M059J (cell line): ENCODE measurements at places on chromosomes 3 and 15.

- peak; percentile 27 for DNase-seq
Observed at GRCh38 chr15:101359365-101359947, 64.4 kb upstream of the SNRPA1 start.

GRCh38 chr3:122132949-122133540 lies 50.4 kb upstream of the CASR start:
- DNase-seq, result peak; percentile 18

DNA sequence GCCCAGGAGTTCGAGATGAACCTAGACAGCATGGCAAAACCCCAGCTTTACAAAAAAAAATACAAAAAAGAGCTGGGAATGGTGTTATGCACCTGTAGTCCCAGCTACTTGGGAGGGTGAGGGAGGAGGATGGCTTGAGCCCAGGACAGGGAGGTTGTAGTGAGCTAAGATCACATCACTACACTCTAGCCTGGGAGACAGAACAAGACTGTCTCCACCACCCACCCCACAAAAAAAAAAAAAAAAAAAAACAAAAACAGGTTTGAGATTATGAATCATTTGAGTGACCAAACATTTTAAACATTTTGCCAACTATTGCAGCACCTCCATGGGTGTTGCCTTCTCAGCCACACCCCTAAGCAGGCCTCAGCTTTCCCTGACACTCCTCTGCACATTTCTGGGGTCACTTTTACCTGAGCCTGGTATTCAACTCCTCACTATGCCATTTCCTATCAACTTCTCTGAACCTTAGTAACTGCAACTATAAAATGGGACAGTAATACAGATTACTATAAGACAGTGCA lies 41.8 kb downstream of the IL5RA start:
- no peak for DNase-seq

DNA sequence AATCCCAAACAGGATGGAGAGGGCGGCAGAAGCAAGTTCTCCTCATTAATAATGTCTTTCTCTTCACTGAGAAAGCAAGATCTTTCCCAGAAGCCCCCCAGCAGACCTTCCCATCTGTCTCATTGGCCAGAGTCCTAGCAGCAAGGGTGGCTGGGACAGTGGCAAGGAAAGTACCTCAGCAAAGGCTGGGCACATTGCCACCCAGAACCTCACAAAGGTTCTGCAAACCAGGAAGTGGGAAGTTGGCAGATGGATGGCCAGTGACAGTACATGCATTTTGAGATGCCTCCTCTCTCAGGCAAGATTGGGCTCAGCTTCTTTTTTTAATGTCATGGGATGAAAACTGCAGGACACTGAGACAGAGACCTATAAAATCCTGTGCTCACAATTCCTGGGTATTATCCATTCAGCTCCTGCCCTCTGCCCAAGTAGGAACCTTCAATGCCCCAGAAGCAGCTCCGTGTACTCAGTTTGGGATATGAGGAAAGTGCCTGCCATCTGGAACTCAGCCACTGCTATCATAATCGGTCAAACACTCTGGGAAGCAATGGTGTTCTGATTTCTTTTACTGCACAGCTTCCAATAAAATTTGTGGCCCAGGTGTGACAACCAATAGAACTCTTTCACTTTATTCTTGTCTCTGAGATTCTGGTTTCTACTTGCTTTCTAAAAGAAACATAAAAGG lies 25.5 kb downstream of the DPH3 start:
- peak; percentile 37 for DNase-seq

GRCh38 chr3:191409791-191410359 lies 51.1 kb upstream of the PYDC2 start:
- DNase-seq, result no peak

DNA sequence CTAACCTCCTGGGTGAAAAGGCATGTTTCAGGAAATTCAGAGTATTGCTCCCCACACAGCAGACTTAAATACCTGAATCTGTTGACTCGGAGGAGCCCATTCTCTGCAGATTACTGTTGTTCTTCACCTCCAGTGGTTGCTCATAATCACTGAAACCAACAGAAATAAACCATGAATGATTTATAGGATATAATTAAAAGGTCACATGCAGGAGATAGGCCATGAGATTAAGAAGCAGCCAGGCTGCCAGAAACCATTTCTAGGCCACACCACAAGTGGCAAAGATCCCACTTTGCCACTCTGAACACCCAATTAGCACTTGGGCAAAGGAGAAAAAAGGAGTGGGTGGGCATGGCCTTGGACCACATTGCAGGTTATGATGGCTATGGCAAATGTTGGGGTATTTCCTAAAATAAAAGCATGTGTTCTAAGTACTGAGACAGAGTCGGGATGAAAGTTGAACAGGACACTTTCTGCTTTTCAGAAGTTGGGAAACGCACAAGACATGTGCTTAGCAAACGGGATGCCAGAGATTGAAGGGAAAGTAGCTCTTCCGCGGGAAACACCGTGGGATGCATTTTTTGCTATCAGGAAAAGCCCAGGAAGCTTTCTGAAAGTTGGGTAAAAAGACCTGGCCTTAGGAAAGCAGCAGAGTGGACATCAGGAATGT lies 1.5 kb downstream of the CDC25A start:
- DNase-seq, result peak; percentile 24

- no peak for DNase-seq
Observed at GRCh38 chr3:157051591-157051990, 108.4 kb downstream of the CCNL1 start.

GRCh38 chr3:52527039-52527731 lies 6.5 kb downstream of the NT5DC2 start:
- DNase-seq, result no peak

DNA sequence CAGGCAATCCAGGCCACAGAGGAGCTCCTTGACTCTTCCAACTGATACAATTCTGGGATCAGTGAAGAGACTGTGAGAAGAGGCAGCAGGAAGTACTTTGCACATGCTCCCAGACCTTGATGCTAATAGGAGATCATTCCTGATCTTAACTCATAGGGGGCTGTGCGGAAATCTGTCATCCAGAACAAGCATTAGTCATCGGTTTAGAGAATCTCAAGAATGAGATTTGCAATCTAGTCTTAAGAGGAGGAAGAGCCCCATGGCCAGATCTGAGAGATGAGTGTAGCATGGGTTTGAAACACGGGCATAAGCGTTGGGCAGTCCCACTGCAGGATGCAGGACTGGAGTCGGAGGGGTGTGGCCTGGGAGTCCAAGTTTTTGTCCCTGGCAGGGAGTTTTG lies 1081.1 kb downstream of the NAALADL2 start:
- peak; percentile 89 for DNase-seq

DNA sequence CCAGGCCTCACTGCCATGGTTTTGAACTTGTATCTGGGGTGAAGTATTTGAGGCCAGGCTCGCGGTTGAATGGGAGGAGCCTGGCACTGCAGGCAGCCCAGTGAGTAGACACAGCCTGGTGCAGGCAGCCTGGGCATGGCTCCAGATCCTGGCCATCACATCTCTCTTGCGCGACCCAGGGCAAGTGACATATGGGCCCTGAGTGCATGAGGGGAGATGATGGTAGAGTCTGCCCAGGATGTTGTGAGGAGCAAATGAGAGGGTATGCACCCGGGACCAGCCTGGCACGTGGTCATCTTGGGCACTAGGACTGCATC lies 103.5 kb downstream of the TBC1D2B start:
- peak; percentile 85 for DNase-seq

- DNase-seq, result no peak
Observed at GRCh38 chr15:40843885-40844695, at the start of gene SPINT1. Gene SPINT1 (plus strand): TSS chr15:40844048. CDS start chr15:40844555, 507 bp downstream.

DNA sequence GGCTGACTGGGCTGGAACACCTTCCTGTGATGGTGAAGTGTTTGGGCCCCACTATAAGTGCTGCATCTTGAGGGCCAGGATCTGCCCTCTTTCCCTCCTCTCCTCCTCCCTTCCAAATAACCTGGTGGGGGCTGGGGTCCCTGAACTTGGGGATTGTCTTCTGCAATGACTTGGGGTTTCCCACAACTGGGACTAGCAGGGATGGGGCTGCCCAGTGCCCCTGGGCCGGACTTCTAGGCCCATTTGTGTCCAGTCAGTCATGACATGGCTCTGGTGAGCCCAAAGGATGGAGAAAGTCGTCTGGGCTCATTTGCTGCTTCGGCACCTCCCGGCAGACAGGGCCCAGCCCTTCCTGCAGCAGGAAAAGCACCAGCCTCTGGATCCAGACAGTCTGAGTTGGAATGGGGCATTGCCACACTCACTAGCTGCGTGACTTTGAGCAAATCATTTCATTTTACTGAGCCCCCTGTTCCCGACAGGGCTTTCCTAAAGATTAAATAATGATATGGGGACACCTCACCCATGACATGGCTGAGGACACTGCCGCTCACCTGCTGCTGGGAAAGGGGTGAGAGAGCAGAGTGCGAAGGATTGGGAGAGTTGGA lies 113.2 kb downstream of the DNAJB8 start:
- no peak for DNase-seq

GRCh38 chr3:16658925-16659793 lies 53.9 kb upstream of the DAZL start:
- no peak for DNase-seq

GRCh38 chr3:46660003-46660402 lies 33.5 kb downstream of the ALS2CL start:
- DNase-seq, result peak; percentile 78

GRCh38 chr3:138686771-138687221 lies 78.2 kb downstream of the FAIM start:
- peak; percentile 92 for DNase-seq

DNA sequence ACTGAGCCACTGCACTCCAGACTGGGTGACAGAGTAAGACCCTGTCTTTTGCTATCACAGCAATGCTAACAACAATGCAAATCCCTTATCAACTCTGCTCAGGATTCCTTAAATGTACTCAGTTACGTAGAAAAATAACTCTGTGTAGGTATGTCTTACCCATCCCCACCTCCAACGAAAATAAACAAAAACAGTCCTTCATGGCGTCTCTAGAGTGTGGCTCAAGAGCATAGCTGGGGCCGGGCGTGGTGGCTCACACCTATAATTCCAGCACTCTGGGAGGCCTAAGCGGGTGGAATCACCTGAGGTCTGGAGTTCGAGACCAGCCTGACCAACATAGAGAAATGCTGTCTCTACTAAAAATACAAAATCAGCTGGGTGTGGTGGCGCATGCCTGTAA lies 13.2 kb upstream of the NCKIPSD start:
- no peak for DNase-seq

- DNase-seq, result no peak
Observed at GRCh38 chr15:62150445-62150844, 14.6 kb downstream of the C2CD4B start.

DNA sequence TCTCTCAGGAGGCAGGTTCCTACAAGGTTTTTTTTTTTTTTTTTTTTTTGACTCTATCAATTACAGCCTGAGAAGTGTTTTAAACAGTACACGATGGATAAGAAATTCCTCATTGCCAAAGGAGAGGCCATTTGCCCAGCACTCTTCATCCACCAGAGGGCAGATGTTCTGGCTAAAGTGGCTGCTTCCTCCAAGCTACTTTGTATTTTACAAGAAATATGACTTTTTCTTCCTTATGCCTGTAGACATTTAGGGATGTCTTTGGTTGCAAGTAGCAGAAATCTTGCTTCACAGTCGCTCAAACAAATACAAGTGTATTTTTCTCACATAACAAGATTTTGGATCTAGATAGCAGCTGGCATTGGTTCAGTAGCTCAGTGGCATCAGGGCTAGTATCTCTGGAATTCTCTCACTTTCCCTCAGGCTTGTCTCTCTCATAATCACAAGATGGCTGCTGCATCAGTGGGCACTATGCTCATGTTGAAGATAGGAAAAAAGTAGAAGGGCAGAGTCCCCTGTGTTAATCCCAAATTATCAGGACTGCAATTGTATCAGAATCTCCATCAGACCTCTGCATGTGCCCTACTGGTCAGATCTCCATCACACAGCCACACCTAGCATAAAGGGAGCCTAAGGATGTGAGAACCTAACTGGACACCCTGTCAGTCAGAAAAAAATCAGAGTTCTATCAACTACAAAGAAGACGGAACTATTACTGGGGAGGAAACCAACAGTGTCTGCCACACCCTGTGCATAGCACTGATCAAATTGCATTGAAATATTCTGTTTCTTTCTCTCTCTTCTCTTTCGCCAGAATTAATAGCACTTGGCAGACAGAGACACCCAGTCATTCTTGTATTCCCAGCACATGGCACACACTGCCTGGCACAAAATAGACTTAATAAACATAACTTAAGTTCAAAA lies 138.9 kb upstream of the COL8A1 start:
- peak; percentile 74 for DNase-seq

GRCh38 chr15:58755350-58755749 lies 5.8 kb upstream of the ADAM10 start:
- no peak for DNase-seq

DNA sequence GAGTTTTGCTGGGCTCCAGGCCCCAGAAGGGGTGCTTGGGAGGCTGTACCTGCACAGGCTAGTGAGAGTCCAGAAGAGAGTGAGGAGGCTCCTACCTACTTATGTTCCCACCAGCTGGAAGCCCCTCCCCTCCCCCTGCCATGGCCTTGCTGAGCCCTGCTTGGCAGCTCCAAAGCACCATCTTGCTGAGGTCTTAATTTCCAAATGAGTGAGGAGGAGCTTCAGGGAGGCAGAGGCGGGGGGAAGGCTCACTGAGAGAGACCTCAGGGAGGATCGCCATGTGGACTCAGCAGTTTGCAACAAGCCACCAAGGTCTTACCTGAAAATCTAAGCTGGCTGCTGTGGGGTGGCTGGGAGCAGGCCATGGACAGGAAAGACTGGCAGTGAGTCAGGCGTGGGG lies 8.7 kb upstream of the CACNA2D2 start:
- DNase-seq, result no peak

DNA sequence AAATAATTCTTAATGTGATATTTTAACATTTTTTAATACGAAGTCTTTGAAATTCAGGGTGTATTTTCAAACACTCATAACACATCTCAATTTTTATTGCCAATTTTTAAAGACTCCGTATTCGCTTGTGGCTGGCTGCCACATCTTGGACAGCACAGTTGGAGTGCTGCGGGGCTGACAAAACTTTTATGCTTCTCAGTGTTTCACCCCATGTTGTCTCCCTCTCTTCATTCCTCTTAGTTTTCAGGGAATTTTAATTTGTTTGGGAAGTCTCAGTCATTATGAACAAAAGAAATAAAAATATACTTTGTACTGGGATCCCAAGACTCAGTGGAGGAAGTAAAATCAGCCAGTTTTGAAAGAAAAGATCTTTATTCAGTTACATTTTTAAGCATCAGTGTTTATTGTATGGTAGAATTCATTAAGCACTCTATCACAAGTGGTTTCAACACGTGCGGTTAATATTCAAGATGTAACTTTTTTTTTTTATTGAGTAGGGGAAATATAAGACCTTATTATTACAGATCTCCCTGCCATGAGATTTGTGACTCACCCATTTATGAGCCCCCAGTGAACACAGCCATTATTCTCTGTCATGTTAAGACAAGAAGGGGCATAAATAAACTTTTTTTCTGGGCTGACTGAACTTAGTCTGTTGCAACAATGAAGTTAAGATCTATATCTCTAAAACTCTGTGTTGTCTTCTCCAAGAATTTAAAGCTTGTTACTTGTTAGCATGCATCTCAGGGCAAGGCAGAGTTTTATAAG lies 26.8 kb downstream of the KAT2B start:
- DNase-seq, result peak; percentile 57

GRCh38 chr15:59536553-59536952 lies 75.0 kb upstream of the GCNT3 start:
- no peak for DNase-seq
